ENCODE measurements at places on chromosomes 5 and 9. TPM values are rescaled to one million over a fixed set of nuclear protein-coding genes. Genes with fewer than 3 reads are reported as not detected.

DNA sequence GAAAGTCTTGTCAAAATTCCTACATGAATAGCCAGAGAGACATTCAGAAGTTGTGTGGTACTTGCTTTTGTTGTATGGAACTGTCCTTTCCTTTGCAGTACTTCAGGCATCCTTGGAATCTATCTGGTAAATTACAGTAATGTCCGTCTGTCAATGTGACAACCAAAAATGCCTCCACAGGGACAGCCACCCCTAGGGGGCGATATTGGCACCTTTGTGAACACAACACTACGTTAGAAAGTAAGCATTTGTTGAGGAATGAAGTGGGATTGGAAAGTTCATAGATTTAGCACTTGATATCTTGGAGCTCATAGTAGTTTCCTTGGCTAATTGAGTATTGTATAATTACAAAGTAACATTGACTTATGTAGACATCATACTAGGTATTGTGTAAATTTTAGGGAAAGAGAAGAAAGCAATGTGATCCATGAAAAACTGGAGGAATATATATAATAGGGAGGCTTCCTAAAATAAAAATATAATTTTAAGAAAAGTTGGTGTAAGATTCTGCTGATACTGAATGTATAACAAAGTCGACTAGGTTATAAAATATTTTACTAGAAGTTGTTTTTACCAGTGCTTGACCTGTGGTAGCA, 32.7 kb downstream of the TMEFF1 start:
- peak; percentile 63 for DNase-seq

- no peak for DNase-seq
Observed at GRCh38 chr5:135705941-135706466, 127.2 kb upstream of the CXCL14 start.

GRCh38 chr5:43255704-43256103, 57.5 kb downstream of the HMGCS1 start:
- DNase-seq = no peak

- DNase-seq = no peak
Observed at GRCh38 chr5:100519075-100519474, 16.1 kb upstream of the FAM174A start.

DNA sequence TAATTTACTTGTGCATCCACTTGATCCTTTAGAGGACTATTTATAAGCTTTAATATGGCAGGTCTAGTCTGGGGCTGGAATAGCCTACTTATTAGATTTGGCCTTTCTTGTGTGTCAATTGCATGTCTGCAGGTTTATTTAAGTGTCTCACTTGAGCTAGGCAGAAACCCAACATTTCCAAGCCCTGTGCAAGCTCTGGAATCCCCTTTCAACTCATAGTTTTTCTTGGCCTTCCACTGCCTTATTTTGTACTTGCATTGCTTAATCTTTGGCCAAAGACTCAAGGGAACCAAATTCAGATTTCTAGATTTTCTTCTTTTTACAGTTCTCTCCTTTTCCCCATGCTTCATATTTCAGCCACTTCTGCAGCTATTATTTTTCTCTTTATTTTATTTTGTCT, 102.4 kb upstream of the RFX3 start:
- DNase-seq = no peak

DNA sequence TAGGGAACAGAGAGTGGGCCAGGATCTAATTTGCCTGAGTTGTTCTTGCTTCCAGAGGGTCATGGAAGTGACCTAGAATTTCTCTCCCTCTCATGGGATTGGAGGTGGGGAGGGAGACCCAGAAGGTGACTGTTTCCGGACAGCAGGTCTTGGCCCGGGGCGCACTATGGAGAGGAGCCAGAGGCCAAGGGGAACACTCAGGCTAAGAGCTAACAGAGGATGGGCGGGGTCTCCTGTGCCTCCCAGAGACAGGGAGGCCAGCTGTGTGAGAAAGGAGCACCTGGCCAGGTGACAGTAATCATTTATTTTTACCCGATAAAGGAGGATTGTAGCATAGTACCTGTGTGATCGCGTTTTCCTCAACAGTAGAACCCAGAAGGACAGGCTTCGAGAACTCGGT, 50.9 kb upstream of the ANKH start:
- no peak for DNase-seq

DNA sequence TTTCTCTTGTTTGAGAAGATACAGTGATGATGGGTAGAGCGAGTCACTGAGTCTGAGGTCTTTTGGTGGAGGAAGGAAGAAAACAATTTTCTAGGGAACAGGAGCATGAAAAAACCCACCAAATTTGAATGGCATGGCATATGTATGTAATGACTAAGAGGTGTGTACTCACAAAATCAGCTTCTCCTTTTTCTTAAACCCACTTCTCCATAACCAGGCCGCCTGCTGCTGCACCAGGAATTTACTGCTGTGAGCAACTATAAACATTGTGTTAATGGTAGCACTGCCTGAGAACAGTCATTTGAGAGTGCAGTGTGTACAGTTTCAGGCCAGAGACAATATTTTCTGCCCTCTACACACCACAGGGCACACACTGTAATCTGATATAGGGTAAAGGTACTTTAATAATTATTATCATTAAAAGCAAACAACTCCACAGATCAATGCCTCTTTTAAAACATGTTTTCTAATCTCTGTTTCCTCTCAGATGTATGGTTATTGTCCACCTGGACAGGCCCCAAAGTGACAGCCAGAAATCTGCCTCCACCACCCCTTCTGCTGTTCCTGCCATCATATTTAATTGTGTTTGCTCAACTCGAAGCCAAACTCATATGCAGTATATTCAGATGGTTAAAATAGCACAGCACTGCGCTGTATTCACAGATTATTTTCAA, 241.6 kb downstream of the KIAA0825 start:
- no peak for DNase-seq

GRCh38 chr5:61933787-61934626, 372.0 kb upstream of the KIF2A start:
- peak; percentile 12 for DNase-seq

DNA sequence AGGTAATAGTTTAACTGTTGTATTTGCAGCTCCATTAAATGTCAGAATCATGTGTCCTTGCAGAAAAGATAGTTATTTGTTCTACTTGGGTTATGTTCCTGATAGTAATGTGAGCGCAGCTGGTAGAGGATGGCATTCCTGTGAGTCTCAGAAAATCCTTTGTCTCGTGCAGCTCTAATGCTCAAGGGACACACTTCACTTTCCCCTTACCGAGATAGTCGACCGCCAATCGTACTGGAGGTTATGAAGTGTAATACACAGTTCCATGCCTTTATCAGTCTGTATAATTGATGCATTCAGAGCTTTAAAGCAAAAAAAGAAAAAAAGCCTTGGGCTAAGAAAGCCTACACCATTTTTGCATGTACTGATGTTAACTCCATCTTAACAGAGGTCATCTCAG, 60.2 kb upstream of the SRP19 start:
- DNase-seq = no peak

DNA sequence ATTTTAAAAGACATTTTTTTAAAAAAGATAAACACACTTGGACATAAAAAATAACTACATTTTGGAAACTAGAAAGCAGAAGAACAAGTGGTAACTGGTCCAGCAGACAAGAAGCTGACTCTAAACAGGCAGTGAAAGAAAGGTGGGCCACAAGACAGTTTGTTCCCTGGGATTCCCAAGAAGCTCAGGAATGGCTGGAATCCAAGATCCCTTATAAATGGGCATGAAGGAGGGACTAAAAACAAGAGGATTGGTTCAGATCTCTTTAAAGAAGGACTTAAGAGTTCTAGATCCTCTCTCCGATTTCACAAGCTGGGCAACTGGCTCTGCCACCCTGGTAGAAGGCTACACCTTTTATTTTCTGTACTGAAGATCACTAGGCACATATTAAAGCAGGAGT, 102.8 kb downstream of the ARL15 start:
- DNase-seq = no peak

DNA sequence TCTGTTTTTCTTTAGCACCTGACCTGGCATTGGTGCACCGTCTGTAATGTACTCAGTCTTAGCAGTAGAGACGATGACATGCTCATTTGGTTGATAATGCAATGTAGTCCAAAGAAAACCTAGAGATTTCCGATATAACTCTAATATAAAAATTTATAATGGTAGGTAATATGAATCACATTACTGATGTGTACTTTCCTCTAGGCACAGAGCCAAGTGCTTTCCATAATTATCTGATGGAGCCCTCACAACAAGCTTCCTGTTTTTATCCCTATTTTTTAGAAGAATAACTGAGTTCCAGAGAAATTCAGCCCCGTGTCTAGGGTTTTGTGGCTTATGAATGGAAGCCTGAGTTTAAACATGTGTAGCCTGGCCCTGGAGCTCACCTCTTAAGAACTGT, 53.7 kb downstream of the KDM4C start:
- DNase-seq = no peak

DNA sequence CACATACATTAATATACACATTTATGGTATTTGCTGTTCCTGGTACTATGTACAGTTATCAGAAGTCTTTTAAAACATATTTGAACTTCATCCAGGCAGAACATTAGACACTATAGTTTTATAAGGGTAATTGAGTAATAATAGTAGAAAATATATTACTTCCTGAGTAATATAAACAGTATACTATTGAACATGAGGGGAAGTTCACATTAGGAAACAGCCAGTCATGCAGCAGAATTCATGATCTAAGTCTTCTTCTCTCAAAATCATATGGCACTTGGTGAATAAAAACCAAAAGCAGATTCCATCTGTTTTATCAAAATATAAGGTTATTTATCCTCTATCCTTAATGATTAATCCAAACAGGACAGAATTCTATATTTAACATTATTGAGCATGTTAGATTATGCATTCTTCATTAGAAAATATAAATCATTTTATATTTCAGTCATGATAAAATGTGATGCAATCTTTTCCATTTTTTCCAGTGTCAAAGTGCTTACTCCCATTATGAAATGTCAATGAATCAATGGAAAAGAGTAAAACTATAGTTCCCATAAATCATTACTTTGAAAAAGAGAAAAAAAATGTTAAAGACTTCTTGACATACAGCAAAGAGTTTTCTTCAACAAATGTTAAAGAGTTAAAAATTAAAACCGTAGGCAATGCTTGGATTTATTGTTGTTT, 584.3 kb upstream of the TUSC1 start:
- no peak for DNase-seq

DNA sequence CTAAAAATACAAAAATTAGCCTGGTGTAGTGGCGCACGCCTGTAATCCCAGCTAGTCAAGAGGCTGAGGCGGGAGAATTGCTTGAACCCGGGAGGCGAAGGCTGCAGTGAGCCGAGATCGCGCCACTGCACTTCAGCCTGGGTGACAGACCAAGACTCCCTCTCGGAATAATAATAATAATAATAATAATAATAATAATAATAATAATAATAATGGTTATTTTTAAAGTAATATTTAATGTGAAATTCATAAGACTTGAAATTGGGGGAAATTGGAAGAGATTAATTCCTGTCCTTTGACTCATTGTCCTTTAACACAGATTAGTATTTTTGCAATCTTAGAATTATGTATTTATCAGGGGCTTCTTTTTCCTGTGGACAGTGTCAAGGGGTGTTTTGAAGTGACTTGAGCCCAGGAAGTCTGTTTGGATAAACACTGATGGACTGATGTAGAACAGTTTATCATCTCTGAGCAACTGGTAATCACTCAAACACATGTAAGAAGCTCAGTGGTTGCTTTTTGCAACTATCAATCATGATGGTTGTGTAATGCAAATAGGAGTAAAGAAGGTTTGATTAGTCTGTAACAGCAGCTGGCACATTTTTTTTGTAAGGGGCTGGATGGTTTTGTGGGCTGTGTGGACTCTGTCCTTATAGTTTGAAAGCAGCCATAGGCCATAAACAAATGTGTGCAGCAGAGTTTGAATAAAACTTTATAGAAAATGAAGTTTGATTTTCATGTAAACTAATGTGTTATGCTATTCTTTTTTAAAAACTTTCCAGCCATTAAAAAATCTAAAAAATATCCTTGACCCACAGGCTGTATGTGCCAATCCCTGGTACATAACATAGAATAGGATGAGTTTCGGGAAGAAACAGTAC, 93.5 kb downstream of the F2RL2 start:
- DNase-seq = no peak

GRCh38 chr9:131299961-131300347, 10.4 kb downstream of the PLPP7 start:
- DNase-seq = no peak

The SV2C gene
- total RNA-seq = not detected

The SHROOM1 gene
- total RNA-seq = 12.1 TPM

The FAM120AOS gene
- total RNA-seq = 30.4 TPM

The BSPRY gene
- not detected for total RNA-seq

The CD14 gene
- total RNA-seq = not detected

The ZDHHC11B gene
- total RNA-seq = not detected

The DAP gene
- 106 TPM for total RNA-seq

The GPR150 gene
- total RNA-seq = 0.82 TPM

The KIF20A gene
- total RNA-seq = 8.2 TPM
